ENCODE measurements at places on chromosomes 4 and X.

- DNase-seq = peak; percentile 76
Measured at GRCh38 chr4:127604949-127605709, 27.6 kb upstream of the INTU start.

- no peak for DNase-seq
Measured at GRCh38 chrX:672931-673330, 42.3 kb downstream of the SHOX start.

DNA sequence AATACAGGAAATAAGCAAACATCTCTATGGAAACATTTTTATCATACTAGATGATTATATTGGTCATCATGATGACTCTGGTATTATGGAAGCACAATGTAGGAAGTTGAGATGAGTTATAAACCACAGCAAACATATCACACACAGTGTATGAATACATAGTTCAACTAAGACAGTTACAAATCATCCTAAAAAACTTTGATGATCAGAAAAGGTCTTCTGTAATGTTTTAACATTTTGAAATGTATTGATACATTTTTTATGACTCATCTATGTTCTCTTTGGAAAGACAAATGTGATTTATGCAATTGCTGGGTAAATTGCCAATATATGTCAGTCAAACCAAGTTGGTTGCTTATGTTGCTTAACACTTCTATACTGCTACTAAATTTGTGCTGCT is 4.8 kb downstream of the CXCL3 start:
- DNase-seq = no peak

- DNase-seq = no peak
Measured at GRCh38 chr4:56465599-56466295, 1.7 kb upstream of the SRP72 start.

GRCh38 chrX:10190367-10190766 is 33.6 kb downstream of the CLCN4 start:
- peak; percentile 41 for DNase-seq

- no peak for DNase-seq
Measured at GRCh38 chr4:134132086-134132783, 69.4 kb downstream of the PABPC4L start.

DNA sequence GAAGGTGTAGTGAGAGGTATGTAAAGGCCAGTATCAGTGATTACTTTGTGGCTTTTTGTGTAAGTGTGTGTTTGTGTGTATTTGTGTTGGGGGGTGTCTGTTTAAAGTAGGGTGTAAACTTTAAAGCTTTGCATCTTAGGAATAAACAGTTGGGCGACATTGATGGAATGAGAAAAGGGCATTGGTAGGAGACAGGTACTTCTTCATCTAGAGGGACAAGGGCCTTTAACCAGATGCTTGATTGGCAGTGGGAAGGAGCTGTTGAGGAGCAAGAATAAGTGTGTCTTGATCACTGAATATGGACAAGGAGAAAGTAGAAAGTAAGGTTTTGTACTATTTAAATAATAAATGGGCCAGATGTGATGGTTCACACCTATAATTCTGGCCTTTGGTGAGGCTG is 48.8 kb downstream of the RAPGEF2 start:
- no peak for DNase-seq

- no peak for DNase-seq
Measured at GRCh38 chr4:143339497-143339896, 2.8 kb downstream of the GAB1 start.

DNA sequence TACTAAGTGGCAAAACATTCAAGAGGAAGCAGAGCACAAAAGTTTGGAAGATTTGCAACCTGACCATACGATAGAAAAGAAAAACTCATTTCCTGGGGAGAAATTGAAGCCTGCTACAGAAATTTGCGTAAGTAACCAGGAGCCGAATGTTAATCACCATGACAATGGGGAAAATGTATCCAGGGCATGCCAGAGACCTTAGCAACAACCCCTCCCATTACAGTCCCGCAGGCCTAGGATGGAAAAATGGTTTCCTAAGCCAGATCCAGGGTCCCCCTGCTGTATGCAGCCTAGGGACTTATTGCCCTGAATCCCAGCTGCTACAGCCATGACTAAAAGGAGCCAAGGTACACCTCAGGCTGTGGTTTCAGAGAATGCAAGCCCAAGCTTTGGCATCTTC is 472.2 kb upstream of the KLHL4 start:
- DNase-seq = no peak

- no peak for DNase-seq
Measured at GRCh38 chr4:182770996-182771514, 146.1 kb downstream of the DCTD start.

GRCh38 chr4:101114936-101115372 is 232.4 kb downstream of the PPP3CA start:
- no peak for DNase-seq

DNA sequence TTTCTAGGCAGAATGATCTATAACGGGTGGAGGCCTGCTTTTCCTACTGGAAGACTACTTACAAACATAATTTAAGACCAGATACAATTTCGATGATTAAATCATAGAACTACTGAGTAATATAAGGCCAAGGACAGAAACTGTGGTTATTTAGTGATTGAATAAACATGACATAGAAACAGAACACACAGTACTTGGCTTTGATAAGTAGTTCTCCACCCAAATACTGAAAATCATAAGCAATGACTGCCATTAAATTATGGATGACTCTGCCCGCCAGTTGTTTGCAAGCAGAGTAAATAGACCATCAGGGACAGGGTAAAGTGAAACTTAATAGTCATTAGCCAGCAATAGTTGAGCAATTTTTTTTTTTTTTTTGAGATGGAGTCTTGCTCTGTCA is 17.2 kb upstream of the SMIM14 start:
- DNase-seq = no peak

DNA sequence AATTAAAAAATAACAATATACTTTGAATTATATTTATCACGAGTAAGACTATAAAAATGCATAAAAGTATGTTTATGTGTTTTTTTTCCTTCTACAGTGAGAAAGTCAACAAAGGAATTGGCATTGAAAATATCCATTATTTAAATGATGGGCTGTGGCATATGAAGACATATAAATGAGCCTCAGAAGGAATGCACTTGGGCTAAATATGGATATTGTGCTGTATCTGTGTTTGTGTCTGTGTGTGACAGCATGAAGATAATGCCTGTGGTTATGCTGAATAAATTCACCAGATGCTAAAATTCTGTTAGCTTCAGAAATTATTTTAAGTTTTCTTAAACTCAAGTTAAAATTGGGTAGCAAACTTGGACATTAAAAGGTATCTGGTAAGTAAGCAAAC is 8.2 kb downstream of the MCTS1 start:
- no peak for DNase-seq

DNA sequence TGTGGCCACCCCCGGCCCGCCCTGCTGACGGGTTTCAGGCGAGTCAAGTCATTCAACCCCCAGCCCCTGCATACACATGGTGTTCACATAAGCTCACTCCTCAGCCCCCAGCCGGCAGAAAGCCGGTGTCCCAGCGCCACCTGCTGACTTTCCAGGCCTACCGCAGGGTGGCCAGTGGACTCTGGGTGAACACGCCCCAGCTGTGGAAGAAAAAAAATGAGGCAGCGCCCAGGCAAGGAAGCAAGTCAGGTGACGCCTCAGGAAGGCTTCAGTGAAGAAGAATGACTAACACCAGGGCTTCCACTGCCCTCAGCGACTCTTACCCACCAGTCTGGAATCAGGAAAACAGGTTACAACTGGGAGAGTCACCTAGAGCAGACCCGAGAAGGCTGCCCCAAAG is 15.8 kb downstream of the BCAP31 start:
- DNase-seq = no peak
